ENCODE measurements at places on chromosomes 2 and 18. TPM values are rescaled to one million over a fixed set of nuclear protein-coding genes. Genes with fewer than 3 reads are reported as not detected.

- DNase-seq, result no peak
These were observed 1044.4 kb upstream of the CNTNAP5 start for GRCh38 chr2:122980671-122981070.

DNA sequence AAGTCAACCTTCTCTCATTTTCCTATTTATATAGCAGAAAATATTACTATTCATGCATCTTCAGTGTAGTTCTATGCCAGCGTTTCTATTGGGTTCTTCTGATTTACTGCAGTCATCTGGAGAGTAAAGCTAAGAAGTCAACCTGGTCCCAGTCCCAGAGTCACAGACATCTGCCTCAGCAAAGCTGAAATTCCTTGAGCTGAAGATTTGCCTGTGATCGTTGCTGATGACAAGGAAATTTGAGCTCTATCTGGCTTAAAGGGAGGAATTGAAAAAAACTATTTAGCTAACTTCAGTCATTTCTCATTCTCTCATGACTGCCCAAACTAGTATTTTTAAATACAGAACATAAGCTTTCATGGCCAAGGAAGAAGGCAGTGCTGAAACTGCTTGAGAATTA, 45.7 kb downstream of the RND3 start:
- DNase-seq, result no peak

DNA sequence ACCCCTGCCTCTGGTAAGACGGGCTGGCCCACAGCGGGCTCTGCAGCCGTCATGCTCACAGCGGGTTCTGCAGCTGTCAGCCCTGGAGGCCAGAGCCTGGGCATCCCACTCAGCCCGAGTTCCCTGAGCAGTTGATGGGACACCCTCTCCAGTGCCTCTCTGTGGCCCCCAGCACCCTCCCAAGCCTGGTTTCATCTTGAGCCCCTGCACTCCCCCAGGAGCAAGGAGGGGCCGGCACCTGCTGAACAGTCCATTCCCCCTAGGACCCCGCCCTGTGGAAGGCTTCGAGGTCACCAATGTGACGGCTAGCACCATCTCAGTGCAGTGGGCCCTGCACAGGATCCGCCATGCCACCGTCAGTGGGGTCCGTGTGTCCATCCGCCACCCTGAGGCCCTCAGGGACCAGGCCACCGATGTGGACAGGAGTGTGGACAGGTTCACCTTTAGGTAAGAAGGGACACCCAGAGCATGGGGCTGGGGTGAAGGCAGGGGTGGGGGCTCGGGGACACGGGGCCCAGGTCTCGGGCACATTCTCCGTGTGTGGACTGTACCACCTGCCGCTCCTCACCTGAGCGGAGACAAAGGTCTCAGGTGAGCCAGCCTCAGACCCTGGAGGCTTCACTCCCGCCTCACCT, 34.5 kb downstream of the MTERF4 start:
- no peak for DNase-seq

DNA sequence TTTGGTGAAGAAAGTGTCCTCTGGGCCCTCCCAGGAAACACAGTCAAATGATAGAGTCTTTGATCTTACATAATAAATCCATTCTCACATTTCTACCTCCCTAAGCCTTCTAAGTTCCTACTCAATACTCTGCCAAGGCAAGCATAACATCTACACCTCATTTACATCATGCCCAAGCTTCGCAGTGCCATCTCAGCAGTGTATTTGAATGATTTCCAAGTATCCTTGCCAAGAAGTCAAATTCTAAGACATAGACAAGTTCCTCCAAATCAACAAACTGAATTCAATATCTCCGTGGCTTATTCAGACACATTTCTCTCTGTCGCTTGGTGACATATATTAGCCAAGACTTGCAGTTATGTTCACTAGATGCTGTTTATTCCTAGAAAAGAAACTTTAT, 8.1 kb upstream of the MLPH start:
- DNase-seq, result no peak

The COLEC12 gene
- total RNA-seq, result 70.5 TPM

The LRRC30 gene
- total RNA-seq, result not detected

GRCh38 chr18:69948919-69949537, 1.4 kb upstream of the CD226 start:
- no peak for DNase-seq

GRCh38 chr2:96977631-96978195, 8.7 kb downstream of the FAM178B start:
- DNase-seq, result no peak
